ENCODE measurements at places on chromosomes 4 and X.

- no peak for DNase-seq
Measured at GRCh38 chr4:97994765-97995465, 148.4 kb downstream of the STPG2 start.

DNA sequence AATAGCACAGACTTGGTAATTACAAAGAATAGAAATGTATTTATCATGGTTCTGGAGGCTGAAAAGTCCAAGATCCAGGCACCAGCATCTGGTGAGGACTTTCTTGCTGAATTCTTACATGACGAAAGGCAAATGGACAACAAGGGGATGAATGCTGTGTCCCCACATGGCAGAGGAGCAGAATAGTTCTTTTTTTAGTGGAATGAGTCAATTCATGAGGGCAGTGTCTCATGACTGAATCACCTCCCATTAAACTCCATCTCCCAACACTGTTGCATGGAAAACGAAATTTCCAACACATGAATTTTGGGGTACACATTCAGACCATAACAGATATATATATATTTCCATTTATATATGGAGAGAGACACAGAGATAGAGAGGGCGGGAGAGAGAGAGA lies 628.3 kb downstream of the TRIML1 start:
- no peak for DNase-seq

DNA sequence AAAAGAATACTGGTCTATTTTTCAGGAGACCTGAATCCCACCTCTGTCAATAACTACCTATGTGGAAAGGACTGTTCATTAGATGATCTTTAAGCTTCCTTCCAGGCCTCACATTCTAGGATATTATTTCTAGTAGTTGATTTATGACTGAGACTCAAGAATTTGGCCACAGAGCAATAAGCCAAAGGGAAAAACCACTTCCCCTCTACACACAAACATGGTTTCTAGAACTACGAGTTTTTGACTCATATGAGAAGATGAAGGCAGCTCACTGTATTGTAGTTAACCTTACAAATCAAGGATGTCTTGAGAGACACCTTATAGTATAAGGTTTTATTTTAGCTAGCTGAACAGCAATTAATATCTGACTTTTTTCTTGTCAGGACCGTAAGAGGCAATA lies 36.9 kb upstream of the GDPD2 start:
- no peak for DNase-seq

- DNase-seq, result no peak
Measured at GRCh38 chrX:131830400-131831184, 192.5 kb upstream of the STK26 start.

DNA sequence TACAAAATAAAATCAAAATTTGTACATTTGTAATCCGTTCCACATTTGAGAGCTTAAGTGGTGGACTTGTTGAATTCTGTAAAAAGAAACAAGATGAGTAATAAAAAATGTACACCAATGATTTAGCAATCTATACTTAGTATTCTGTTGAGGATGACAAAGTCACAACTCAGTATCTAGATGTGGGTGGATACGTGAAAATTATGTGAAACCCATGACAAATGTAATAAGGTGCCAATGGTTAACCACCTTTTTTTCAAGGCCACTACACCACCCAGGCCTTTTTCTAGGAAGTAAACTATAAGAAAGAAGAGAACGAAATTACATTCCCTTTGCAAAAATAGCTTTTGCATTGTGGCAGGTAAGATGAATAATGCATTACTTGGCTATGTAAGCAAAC lies 77.0 kb downstream of the ATP8A1 start:
- no peak for DNase-seq

DNA sequence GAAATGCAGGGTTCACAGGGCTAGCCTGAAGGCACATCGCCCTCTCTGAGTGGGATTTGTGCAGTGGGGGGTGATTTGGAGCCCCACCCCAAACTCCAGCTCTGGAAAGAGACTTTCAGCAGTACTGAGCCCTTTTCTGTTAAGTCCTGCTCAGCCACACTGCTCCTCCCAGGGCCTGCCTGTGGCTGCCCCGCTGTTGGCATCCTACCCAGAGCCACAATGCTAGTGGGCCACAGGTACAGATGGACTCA lies 52.7 kb downstream of the CXorf49B start:
- no peak for DNase-seq

DNA sequence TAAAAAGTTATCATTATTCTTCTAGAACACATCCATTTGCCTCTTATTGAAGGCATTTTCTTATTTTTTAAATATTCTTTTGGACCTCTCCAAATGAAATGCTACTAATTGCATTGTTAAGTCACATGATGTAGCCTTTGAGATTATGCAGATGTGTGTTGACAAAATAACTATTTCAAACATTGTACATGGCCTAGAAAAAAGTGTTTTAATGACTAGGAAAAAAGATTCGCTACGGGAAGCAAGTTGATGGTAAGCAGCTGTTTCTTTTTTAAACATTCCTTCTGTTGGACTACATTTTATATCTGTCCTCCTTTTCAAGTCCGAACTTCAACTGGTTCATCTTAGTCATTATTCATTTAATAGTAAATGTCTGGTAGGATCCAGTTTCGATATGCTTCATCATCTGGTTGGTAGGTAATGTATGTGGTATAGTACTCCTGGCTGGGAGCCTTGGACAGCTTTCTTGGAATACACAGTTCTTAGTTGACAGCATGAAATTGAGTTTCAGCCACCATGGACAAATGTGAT lies 34.3 kb upstream of the GUCY1A1 start:
- no peak for DNase-seq

DNA sequence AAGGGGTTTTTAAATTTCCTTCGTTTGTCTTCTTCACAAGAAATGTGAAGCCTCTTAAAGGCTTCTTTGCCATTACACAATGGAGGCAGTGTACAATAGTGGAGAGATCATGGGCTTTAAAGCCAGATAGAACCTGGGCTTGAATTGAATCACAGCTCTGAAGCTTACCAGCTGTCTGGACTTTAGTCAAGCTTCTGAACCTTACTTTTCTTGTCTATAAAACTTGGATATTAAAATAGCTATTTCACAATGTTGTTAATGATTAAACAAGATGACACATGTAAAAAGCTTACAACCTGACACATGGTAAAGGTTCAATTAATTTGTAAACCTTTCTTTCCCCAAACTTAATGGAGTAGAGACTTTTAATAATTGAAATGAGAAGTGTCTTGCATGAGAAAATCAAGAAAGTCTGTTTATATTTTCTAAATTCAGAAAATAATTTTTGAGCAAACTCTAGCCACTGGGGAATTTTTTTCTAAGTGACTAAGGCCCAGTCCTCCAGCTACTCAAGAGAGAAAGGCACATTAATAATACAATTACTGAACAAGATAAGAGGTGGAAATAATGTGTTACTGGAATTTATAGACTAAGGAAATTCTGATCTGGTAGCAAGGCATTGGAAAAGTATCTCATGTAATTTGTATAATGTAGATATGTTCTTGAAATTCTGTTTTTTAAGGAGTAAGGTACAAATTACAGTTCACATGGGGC lies 21.7 kb upstream of the TBC1D8B start:
- DNase-seq, result no peak

DNA sequence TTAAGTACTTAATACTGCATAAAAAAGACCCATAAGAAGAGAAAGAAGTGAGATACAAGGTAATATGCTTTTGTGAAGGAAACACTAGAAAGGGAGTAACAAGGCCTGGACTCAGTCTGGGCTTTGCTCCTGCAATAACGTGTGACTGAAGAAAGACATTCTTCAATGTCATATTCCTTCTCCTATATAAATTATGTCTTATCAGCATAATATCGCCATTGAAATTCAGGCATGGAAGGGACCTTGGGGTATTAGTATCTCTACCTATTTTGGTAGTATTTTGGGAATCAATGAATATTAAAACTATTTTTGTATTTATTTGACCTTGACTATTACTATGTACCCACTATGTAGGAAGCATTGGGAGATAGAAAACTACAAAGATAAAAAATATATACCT lies 62.2 kb upstream of the GIMD1 start:
- no peak for DNase-seq

Data from AG04450 (cell line).